ENCODE measurements at places on chromosomes 7 and 10. TPM values are rescaled to one million over a fixed set of nuclear protein-coding genes. Genes with fewer than 3 reads are reported as not detected.

Gene AASS
- total RNA-seq: 6.5 TPM

Gene CFAP70
- total RNA-seq: 3.1 TPM

Gene NPC1L1
- total RNA-seq: 0.30 TPM

Gene BAMBI
- total RNA-seq: 3.3 TPM

Gene FAM180A
- not detected for total RNA-seq

Gene CYP2E1
- 3.0 TPM for total RNA-seq

Gene TAC1
- total RNA-seq: not detected

Gene NME8
- total RNA-seq: not detected

Gene TMEM176B
- total RNA-seq: 2.3 TPM

Gene SFMBT2
- total RNA-seq: 0.07 TPM

Gene NAT16
- total RNA-seq: not detected

GRCh38 chr7:30531286-30531685 lies 26.7 kb upstream of the GGCT start:
- H3K36me3 ChIP-seq: no peaks in the 10 kb centered on the region
- H3K27me3 ChIP-seq: no peaks in the 10 kb centered on the region
- no peaks in the 10 kb centered on the region for H3K4me1 ChIP-seq

DNA sequence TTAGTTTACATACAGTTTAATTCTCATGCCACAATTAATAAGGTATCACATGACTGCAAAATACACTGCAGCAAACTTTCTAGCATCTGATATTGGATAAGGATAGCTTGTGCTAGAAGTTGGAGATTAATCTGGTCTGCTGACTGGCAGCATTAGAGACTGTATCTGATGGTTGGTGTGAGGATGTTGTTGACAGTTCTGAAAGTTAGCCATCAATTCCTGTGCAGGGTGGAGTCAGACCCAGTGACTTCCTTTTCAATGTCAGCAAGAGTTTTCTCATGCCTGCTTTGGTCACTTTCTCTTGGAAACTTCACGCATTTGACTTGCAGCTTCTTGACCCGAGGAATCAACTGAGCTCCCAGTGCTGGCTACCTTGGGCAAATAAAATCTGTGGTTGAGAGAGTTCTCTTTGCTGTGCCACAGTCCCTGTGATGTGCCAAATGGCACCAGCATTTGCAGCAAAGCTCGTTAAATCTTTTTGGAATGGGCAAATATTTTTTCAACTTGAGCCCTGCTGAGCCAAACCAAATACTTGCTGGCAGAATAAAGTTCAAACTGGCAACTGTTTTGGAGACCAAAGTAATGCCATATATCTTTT lies 233.0 kb downstream of the TRIL start:
- H3K4me1 ChIP-seq: no peaks in the 10 kb centered on the region
- H3K4me3 ChIP-seq: no peak overlapping the region
- no peaks in the 10 kb centered on the region for H3K36me3 ChIP-seq
- no peak for DNase-seq
- no peak overlapping the region for H3K27ac ChIP-seq
- no peaks in the 10 kb centered on the region for H3K27me3 ChIP-seq

DNA sequence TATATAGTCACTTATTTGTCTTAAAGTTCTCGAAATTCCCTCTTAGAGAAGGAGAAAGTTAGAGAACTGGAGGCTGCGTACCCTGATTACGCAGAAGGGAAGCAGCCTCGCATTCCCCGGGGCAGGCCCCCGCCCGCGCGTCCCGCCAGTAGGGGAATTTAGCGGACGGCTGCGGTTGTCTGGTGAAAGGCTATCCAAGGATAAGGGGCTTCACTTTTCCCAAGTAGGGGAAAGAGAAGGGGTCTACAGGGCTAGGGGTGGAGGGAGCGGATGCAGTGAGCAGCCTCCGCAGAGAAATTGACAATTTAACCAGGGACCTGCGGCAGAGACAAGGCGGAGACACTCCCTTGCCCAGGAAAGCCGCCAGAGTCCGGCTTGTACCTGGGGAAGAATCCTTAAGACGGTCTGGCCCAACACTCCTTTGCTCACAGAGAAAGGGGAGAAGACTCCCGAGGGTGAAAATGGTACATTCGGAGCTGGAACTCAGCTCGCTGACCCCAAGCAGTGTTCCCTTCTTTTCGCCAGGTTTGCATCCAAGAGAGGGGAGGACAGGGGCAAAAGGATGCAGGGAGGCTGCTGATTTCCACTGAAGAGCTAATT lies 994 bp upstream of the MAGI2 start:
- no peaks in the 10 kb centered on the region for H3K36me3 ChIP-seq
- no peak for DNase-seq
- H3K4me3 ChIP-seq: no peak overlapping the region
- H3K27me3 ChIP-seq: peaks cover 16% of the 10 kb centered on the region
- H3K4me1 ChIP-seq: peaks cover 5% of the 10 kb centered on the region

GRCh38 chr10:6494442-6494819 lies 85.6 kb downstream of the PRKCQ start:
- no peak for DNase-seq
- H3K4me3 ChIP-seq: no peak overlapping the region
- no peak overlapping the region for H3K27ac ChIP-seq
- no peaks in the 10 kb centered on the region for H3K36me3 ChIP-seq
- peaks cover 5% of the 10 kb centered on the region for H3K4me1 ChIP-seq

DNA sequence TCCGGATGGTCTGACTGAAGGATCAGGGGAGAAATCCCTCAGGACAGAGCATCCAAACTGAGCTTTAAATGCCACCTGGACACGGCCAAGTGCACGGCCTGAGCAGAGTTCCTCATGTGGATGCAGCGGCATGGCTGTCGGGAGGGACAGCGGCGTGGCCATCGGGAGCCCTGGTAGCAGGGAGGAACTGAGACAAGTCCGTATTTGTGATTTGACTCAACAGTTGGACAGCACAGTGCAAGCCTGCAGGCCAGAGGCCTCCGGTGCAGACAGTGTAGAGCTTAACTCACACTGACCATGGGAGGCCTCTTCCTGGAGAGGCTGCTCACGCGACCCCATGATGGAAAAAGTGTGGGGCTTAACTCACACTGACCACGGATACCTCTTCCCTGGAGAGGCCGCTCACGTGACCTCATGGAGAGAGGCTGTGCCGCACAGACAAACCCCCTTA lies 207.4 kb downstream of the DIP2C start:
- no peaks in the 10 kb centered on the region for H3K36me3 ChIP-seq
- no peak overlapping the region for H3K27ac ChIP-seq
- DNase-seq: no peak
- H3K27me3 ChIP-seq: peaks cover 58% of the 10 kb centered on the region

DNA sequence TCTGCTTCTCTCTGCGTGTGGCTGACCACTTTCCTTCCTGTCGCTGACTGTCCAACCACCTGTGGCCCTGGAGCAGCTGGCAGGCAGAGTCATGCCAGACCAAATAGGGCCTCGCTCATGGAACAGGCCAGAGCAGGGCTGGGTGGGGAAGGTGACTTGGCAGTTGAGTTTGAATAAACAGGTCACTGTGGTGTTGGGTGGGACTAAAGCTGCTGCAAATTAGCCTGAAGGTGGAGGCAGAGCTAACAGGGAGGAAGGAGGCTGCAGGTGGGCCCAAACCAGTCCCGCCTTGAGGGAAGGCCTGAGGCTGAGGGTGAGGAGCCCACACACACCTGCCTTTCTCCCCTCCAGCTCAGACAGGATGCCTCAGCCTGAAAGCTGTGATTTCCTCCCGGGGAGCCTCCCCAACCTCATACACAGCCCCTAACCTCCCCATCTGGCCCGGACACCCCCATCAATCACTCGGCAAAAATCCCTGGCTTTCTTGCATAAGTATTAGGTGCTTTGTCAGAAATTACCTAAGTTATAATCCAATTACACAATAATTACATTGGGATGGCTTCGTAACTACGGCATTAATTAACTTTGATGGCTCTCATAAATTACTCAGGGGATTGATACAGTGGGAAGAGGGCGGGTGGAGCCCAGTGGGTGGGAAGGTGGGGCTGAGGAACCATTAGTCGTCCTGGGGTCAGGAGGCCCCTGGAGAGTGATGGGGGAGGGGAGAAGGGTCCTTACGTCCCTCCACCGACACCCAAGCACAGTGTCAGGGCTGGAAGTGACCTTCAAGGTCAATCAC lies 97.7 kb upstream of the PCBD1 start:
- H3K4me3 ChIP-seq: no peak overlapping the region
- peak; percentile 49 for DNase-seq
- no peaks in the 10 kb centered on the region for H3K4me1 ChIP-seq
- peaks cover 32% of the 10 kb centered on the region for H3K27me3 ChIP-seq

- DNase-seq: no peak
- no peaks in the 10 kb centered on the region for H3K36me3 ChIP-seq
- H3K27ac ChIP-seq: no peak overlapping the region
- no peak overlapping the region for H3K4me3 ChIP-seq
- H3K27me3 ChIP-seq: no peaks in the 10 kb centered on the region
These were observed 75.0 kb upstream of the GPR22 start for GRCh38 chr7:107394831-107395230.

DNA sequence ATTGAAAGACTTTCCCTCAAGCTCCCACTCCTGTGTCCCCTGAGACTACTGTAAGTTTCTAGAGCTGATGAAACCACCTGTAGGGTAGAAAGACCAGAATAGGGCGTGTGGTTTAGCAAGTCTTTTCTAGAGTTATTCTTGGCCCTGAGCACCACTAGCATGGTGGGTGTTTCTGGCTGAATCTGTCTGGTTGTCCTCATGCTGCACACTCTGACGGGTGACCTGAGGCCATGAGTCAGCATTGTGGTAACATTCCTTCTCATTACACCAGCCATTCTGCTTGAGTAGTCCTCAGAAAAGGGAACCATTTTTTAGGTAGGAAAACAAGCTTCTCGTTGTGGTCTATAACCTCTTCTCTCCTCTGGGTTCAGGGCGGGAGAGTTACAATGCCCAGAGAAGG lies 250.3 kb downstream of the SNX13 start:
- H3K27ac ChIP-seq: peak overlapping the region; percentile 77
- H3K4me3 ChIP-seq: no peak overlapping the region
- no peaks in the 10 kb centered on the region for H3K27me3 ChIP-seq
- DNase-seq: peak; percentile 72

- H3K4me3 ChIP-seq: no peak overlapping the region
- no peaks in the 10 kb centered on the region for H3K36me3 ChIP-seq
- H3K27me3 ChIP-seq: no peaks in the 10 kb centered on the region
- peak overlapping the region; percentile 99 for H3K27ac ChIP-seq
- peaks cover 62% of the 10 kb centered on the region for H3K4me1 ChIP-seq
These were observed 19.6 kb upstream of the SMNDC1 start for GRCh38 chr10:110324201-110324804.

DNA sequence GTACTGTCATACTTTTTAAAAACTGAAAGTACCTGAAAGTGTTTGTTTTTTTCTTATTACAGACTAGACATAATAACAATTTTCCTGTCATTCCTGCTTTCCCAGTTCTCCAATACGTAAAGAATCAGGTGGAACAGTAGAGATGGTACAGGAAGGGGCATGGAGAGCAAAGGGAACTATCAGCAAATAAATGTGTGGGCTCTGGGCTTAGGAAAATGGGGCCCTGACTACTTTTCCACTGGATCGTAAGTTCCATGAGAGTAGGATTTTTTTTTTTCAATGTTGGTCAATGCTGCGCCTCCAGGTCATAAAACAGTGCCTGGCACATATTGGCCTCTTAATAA lies 15.2 kb upstream of the FAS start:
- peaks cover 4% of the 10 kb centered on the region for H3K4me1 ChIP-seq
- peak overlapping the region; percentile 42 for H3K27ac ChIP-seq
- H3K36me3 ChIP-seq: no peaks in the 10 kb centered on the region
- no peak for DNase-seq
- H3K4me3 ChIP-seq: peak overlapping the region; percentile 69
- H3K27me3 ChIP-seq: no peaks in the 10 kb centered on the region

DNA sequence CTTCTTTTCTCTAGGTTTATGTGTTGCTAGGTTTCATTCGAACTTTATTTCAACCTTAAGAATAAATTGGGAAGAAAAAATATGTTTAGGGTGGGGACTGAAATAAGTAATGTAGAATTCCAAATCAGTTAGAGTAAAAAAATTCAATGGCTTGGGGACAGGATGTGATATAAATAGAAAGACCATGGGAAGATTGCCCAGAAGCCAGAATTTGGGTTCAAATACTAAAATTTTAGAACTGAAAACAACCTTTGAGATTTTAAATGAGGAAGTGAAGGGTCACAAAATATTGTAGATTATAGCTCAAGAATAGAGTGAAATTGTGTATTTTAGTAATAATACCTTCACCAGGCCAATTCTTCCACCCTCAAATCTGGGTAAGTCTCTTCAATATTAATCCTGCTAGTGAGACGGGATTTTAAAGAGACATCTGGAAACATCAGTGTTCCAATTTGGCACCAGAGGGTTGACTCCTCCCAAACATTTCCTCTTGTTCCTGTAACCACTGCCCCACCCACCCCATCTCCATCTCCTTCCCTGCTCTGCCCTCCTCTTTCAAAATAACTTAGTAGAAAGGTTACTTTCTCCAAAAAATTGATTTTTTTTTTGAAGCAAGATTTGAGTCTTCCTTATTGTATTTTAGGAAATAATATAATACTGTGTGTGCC lies 51.3 kb upstream of the FAM3C start:
- H3K36me3 ChIP-seq: no peaks in the 10 kb centered on the region
- no peak overlapping the region for H3K27ac ChIP-seq
- no peaks in the 10 kb centered on the region for H3K27me3 ChIP-seq
- H3K4me1 ChIP-seq: peaks cover 9% of the 10 kb centered on the region

- DNase-seq: peak; percentile 66
- H3K4me1 ChIP-seq: peaks cover 22% of the 10 kb centered on the region
- no peak overlapping the region for H3K4me3 ChIP-seq
- no peaks in the 10 kb centered on the region for H3K27me3 ChIP-seq
- H3K36me3 ChIP-seq: no peaks in the 10 kb centered on the region
- H3K27ac ChIP-seq: no peak overlapping the region
These were observed 28.9 kb downstream of the MGAM start for GRCh38 chr7:142024547-142024946.

- H3K27ac ChIP-seq: no peak overlapping the region
- H3K36me3 ChIP-seq: no peaks in the 10 kb centered on the region
- H3K4me3 ChIP-seq: no peak overlapping the region
- no peaks in the 10 kb centered on the region for H3K4me1 ChIP-seq
These were observed 162.1 kb downstream of the PLCE1 start for GRCh38 chr10:94155722-94156271.

- H3K4me1 ChIP-seq: peaks cover 42% of the 10 kb centered on the region
- DNase-seq: no peak
- H3K27me3 ChIP-seq: no peaks in the 10 kb centered on the region
- no peak overlapping the region for H3K27ac ChIP-seq
- H3K4me3 ChIP-seq: no peak overlapping the region
These were observed 50.5 kb upstream of the GTF2I start for GRCh38 chr7:74606909-74607510.

DNA sequence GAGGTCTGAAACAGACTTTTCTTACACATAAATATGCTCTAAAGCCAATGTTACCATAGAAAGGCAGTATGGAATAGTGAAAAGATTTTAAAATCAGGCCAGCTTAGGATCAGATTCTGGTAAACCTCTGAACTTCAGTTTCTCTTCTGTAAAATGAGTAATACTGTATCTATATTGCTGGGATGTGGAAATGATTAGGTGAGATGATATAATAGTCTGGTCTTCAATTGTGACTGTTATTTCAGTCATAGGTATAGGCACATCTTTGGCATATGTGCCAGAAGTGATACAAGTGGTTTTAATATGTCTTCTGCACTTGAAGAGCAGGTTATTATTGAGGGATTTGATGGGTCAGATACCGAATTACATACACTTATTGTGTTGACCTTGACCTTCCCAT lies 7.2 kb downstream of the ZNF277 start:
- H3K27ac ChIP-seq: no peak overlapping the region
- no peaks in the 10 kb centered on the region for H3K36me3 ChIP-seq
- H3K4me3 ChIP-seq: no peak overlapping the region
- no peak for DNase-seq

- no peaks in the 10 kb centered on the region for H3K36me3 ChIP-seq
- no peak overlapping the region for H3K27ac ChIP-seq
- no peaks in the 10 kb centered on the region for H3K27me3 ChIP-seq
- H3K4me1 ChIP-seq: no peaks in the 10 kb centered on the region
- DNase-seq: no peak
These were observed 992.7 kb upstream of the MBL2 start for GRCh38 chr10:53765311-53765710.

GRCh38 chr7:573269-573932 lies 53.8 kb upstream of the PDGFA start:
- H3K27ac ChIP-seq: no peak overlapping the region
- H3K27me3 ChIP-seq: no peaks in the 10 kb centered on the region

All from PC-9 (cell line).